NCI-H187 (cell line): ENCODE measurements at places on chromosomes 1 and 21.

DNA sequence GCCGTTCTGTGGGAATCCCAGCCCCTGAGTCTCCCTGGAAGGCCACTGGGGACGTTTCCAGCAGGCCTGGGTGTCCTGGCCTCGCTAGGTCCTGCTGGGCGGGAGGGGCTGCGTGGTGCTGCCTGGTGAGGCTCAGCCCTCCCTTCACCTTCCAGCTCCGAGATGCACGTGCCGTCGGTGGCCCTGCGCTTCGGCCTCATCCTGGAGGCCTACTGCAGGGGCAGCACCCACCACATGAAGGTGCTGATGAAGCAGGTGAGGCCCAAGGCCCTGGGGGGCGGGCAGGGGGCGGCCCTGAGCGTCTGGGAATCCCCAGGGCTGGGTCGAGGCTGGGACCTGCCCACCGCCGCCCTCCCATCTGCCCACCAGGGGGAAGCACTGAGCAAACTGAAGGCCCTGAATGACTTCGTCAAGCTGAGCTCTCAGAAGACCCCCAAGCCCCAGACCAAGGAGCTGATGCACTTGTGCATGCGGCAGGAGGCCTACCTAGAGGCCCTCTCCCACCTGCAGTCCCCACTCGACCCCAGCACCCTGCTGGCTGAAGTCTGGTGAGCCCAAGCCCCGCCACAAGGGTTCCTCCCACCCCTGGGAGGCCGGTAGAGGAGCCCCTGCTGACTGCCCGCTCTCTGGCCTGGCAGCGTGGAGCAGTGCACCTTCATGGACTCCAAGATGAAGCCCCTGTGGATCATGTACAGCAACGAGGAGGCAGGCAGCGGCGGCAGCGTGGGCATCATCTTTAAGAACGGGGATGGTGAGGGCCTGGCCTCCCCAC is 70.3 kb downstream of the PIK3CD start:
- DNase-seq, result no peak

- no peak for DNase-seq
Measured at GRCh38 chr1:60463146-60463545, 389.6 kb upstream of the C1orf87 start.

DNA sequence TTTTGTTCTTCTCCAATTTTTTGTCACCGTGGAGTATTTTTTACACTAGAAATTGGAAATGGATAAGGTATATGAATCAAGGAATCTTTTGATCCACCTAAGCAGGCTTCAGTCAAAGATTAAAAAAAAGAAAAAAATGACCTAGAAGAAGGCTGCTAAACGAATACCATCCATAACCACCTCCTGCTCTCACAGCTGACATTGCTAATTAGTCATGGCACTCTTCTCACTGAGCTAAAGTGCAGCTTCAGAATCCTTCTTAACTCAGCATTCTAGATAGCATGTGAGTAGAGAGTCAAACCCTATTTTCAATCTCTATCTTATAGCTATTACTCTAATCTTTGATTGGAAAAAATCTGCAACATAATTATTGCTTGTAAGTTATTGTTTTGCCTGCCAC is 40.2 kb upstream of the ST6GALNAC5 start:
- no peak for DNase-seq

- DNase-seq, result no peak
Measured at GRCh38 chr1:166629946-166630345, 209.3 kb upstream of the POGK start.

DNA sequence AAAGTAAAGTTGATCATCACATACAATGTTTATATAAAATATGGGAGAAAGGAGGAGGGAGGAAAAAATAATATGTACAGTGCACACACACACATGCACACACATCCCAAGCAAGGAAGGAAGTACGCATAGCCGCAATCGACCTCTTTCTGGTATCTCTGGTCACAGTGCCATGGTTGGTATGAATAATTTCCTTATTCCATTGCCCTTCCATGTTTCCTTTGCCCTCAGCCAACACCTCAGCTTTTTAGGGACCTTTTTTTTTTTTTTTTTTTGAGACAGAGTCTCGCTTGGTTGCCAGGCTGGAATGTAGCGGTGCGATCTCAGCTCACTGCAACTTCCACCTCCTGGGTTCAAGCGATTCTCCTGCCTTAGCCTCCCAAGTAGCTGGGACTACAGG is 20.6 kb downstream of the CITED4 start:
- DNase-seq, result no peak

DNA sequence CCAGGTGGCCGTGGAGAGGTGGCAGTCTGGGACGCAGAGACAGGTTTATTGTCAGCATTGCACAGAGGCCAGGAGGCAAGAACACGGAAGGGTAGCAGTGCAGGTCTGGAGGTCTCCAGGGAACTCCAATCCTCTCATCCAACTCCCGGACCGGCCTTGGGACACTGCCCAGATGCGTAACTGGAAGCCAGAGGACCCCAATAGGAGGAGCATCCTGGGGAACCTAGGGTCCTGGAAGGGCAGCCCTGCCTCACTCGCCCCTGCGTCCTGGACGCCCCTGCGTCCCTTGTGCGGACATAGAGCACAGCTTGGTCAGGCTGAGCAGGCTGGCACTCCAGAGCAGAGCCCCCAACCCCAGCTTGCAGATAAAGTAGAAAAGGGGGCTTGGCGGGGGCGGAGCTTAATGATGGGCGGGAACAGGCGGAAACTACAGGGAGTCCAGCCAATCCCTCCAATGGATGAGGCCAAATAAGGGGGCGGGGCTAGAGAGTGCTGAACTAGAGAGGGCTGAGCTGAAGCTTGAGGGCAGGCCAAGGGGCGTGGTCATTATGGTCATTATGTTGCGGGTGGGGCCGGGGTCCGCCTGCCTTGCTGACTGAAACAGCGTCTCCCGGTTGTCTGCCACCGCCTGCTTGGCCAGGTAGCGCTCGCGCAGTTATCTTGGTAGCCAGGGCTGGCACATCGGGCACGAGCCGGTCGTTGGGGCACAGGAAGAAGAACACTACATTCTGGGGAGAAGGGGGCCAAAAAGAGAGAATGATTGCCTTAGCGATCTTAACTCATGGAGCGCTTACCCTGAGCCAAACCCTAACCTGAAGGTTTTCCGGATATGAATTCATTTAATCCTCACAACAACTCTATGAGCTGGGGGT is 3.7 kb upstream of the ARHGEF19 start:
- peak; percentile 66 for DNase-seq

- no peak for DNase-seq
Measured at GRCh38 chr1:109514846-109515245, 5.3 kb upstream of the AMIGO1 start.

DNA sequence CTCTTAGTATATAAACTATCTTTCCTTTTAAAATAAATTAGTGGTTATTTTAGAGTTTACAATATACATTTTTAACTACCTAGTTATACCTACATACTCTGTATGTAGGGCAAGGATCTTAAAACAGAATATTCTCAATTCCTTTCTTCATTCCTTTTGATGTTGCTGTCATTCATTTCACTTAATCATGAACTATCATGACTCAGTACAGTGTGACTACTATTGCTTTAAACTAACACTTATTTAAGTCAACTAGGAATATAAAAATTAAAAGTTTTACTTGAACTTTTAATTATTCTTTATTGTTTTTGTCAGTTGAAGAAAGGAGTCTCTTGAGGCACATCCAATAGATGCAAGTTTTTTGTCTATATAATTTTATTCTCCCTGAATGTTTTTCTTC is 726.4 kb downstream of the BRINP3 start:
- no peak for DNase-seq

GRCh38 chr1:230725256-230726012 is 11.5 kb upstream of the AGT start:
- DNase-seq, result no peak

- DNase-seq, result no peak
Measured at GRCh38 chr1:43636006-43636641, 13.8 kb upstream of the KDM4A start.

DNA sequence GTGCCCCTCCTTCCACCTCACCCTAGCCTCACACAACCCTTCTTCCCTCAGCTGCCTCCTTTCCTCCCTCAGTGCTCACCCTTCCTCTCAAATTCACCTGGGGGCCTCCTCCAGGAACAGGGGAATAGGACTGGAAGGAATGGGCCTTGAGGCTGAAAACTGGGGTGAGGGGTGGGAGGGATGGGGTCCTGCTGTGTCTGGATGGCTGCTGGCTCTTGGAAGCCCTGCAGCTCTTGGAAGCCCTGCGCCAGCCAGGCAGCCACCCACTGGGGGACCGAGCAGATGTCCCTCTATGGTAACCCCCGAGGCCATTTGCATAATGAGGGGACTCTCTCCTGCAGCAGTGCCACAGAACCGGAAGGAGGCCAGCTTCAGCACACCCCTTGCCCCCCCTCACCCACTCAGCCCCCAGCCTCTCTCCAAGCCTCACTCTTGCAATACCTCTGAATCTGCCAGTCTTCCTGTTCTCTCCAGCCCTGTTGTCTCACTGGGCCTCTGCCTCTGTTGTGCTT is 85.2 kb downstream of the KIRREL1 start:
- no peak for DNase-seq

GRCh38 chr1:64010316-64010715 is 193.1 kb upstream of the UBE2U start:
- DNase-seq, result no peak

DNA sequence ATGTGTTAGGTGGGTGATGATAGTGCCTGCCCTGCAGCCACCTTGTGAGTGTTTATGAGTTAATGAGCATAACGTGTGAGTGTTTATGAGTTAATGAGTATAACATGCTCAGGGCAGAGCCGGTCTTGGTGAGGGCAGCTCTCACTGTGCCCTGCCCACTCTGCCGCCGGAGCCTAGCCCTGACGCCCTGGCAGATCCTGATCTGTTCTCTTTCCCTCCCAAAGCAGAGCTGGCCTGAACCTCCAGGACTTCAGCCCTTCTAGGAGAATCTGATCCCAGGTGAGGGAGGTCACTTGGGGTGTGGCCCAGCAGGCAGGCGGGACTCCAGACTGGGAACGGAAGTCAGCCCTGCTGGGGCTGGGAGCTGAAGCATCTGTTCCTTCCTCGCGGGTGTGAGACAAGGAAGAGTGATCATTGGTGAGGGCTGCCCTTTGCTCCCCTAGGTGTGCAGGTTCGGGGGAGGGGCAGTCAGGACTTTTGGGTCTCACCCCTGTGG is 5.7 kb downstream of the FBLIM1 start:
- no peak for DNase-seq

DNA sequence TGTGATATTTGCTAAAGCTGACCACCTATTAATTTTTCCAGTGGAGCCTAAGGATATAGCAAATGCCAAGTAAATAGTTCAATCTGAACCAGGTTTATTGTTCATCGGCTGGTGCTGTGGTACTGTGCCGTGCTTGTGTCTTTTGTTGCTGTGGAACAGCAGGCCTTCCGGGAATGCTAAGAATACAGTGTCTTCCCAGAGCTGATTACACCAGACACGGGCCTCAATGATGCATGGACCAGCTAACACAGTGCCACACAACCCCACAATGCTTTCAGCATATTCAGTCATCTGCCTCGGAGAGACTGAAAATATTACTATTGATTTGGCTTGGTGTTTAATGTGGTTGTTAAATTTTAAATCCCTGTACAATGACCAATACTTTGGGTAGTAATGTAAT is 415.4 kb downstream of the PTBP2 start:
- no peak for DNase-seq

DNA sequence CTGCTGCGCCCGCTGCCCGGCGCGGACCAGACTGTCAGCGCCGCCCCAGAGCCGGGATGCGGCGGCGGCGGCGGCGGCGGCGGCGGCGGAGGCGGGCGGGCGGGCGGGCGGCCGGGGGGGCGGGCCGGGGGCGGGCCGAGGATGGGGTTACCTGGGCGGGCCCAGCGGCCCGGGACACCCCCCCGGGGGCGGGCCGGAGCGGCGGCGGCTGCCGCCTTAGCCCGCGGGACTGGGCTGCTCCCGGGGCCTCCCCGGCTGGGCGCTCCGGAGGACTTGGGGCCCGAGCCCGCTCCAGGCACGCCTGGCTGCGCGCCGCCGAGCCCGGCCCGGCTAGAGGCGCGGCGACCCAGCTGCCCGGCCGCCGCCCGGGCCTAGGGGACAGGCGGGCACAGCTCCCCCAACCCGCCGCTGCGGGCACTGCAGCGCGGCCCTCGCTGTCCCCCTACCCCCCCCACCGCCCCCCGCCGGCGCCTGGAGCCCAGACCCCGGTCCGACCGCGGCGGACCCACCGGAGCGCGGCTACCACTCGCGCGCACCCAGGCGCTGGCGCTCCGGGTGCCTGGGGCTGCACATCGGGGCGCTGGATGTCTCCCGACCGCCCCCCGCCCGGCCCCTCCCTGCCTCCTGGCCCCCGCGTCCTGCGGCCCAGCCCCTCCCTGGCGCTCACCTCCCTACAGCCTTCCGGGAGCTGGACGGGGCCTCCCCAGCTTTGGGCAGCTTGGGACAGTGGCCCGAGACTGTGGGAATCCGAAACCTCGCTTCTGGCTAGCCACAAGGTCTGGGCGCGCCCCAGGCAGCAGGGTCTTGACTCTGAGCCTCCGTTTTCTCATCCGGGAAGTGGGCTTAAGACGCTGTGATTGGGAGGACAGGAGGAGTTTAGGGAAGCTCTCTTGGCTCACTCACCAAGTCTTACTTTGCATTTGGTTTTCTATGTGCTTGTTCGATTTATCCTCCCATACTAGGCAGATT is at the start of gene WNT4:
TSS of gene WNT4 (minus strand) at position 33 of the 969 bp plus-strand sequence. CDS start 175 bp downstream, outside the sequence.
- peak; percentile 12 for DNase-seq

DNA sequence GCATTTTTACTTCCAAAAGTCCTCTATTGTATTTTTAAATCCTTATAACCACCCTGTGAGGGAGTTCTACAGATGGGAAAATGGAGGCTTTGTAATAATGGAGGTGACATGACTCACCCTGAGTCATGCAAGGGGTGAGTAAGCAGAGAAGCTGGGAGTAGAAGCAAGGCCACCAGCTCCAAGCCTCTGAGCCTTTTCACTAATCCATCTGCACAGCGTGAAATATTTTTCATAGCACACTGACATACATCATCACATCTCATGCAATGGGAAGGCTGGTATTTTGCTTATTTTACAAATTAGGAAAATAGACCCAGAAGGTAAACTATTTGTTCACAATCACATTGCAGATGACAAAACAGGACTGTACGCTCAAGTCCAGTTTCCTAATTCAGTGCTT is 96.9 kb downstream of the KCNH1 start:
- DNase-seq, result no peak

GRCh38 chr1:45409276-45409675 is 69.0 kb upstream of the MUTYH start:
- DNase-seq, result no peak

DNA sequence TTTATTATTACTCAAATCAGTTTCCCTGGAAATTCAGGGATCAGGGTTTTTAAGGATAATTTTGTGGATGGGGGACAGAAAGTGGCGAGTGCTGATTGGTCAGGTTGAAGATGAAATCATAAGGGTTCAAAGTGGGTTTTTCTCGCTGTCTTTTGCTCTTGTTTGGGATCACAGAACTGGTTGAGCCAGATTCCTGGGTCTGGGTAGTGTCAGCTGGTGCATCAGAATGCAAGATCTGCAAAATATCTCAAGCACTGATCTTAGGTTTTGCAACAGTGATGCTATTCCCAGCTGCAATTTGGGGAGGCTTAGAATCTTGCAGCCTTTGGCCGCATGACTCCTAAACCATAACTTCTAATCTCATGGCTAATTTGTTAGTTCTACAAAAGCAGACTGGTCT is 9.3 kb downstream of the CHI3L2 start:
- no peak for DNase-seq

GRCh38 chr1:85573322-85573721 is 7.2 kb upstream of the CCN1 start:
- DNase-seq, result no peak

- peak; percentile 46 for DNase-seq
Measured at GRCh38 chr1:207868774-207869721, 41.9 kb downstream of the CD34 start.

- DNase-seq, result no peak
Measured at GRCh38 chr1:192553741-192554140, 21.8 kb upstream of the RGS1 start.
